ENCODE measurements at places on chromosomes 11 and 22. TPM values are rescaled to one million over a fixed set of nuclear protein-coding genes. Genes with fewer than 3 reads are reported as not detected.

- DNase-seq, result no peak
Measured at GRCh38 chr11:114172871-114173444, 113.4 kb downstream of the ZBTB16 start.

GRCh38 chr11:17014833-17015626 is 816 bp upstream of the PLEKHA7 start:
- peak; percentile 71 for DNase-seq

- no peak for DNase-seq
Measured at GRCh38 chr22:42716221-42716620, 4.4 kb downstream of the A4GALT start.

GRCh38 chr11:46003572-46003971 is 81.1 kb downstream of the LARGE2 start:
- DNase-seq, result no peak

NELL1 gene
- total RNA-seq, result 0.27 TPM

RAPSN gene
- not detected for total RNA-seq

MMP27 gene
- not detected for total RNA-seq

TNKS1BP1 gene
- total RNA-seq, result 122 TPM

SLC5A4 gene
- total RNA-seq, result not detected

CASP12 gene
- 0.27 TPM for total RNA-seq

BTG4 gene
- not detected for total RNA-seq
